ENCODE measurements at places on chromosomes 4 and X. TPM values are rescaled to one million over a fixed set of nuclear protein-coding genes. Genes with fewer than 3 reads are reported as not detected.
A peak's percentile ranks its signal among the peaks of the same experiment; 100 is the strongest.

DNA sequence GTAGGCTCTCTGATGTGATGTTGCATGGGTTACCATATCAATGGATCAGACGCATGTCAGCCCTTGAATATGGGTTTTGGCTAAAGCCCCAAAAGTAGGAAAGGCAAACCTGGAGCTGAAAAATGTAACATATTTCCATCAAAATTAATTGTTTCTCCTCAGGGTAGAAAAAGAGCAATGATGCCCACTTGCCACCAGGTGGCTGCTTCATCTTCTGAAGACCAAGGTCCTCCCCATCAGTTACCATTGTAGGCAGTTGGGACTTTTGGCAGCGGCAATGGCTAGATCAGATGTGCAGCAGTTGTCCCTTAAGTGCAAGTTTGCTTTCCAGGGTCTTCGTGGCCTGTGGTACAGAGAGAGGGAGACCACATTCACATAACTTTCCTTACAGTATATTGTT lies 118.2 kb downstream of the NAF1 start:
- H3K4me1 ChIP-seq: no peaks in the 10 kb centered on the region
- H3K36me3 ChIP-seq: no peaks in the 10 kb centered on the region
- peak; percentile 14 for DNase-seq
- no peak overlapping the region for H3K4me3 ChIP-seq

The SLC16A2 gene
- total RNA-seq: 0.12 TPM

GRCh38 chrX:26286836-26287235 lies 70.9 kb downstream of the MAGEB5 start:
- H3K27ac ChIP-seq: no peak overlapping the region
- H3K4me3 ChIP-seq: no peak overlapping the region
- H3K36me3 ChIP-seq: no peaks in the 10 kb centered on the region

DNA sequence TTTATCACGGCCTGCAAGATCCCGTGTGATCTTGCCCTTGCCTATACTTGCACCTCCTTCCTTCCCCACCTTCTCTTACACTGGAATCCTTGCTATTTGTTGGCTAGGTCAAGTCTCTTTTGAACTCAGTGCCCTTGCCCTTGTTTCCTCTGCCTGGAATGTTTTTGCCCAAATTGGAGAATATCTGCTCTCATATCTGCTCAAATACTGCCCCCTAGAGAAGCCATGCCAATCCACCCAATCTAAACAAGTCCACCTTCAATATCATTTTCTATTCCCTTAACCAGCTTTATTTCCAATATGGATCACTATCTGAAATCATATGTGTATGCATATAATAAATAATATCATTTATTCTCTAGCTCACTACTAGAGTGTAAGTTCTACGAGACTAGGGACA lies 1044.2 kb upstream of the FTHL17 start:
- no peaks in the 10 kb centered on the region for H3K4me1 ChIP-seq
- H3K27me3 ChIP-seq: no peaks in the 10 kb centered on the region
- no peak overlapping the region for H3K4me3 ChIP-seq
- H3K36me3 ChIP-seq: no peaks in the 10 kb centered on the region
- no peak for DNase-seq
- H3K27ac ChIP-seq: no peak overlapping the region

DNA sequence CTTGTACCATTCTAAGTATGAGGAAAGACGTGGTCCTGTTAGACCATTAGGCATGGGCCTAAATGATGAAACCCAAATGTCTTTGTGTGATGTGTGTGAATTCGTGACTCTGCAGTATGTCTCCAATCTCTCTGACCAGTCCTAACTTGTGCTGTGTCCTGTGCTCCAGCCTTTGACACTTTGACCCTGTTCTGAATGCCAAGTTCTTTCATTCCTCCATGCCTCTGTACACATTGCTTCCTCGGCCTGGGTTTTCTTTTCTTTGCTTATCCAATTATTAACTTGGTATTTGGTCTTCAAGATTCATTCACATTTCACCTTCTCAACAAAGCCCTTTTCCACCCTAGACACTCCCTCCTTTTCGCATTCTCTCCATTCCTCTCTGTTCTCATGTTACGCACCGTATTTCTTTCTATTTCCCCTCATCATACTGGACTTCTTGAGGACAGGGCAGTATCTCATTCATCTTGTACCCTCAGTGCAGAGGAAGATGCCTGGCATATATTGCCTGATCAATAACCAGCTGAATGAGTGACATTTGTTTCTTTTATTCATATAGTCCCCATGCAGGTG lies 138.7 kb downstream of the F11 start:
- H3K27ac ChIP-seq: no peak overlapping the region
- no peak for DNase-seq
- no peak overlapping the region for H3K4me3 ChIP-seq
- no peaks in the 10 kb centered on the region for H3K36me3 ChIP-seq
